AG10803 (cell line): ENCODE measurements at places on chromosomes 6 and 20.
A peak's percentile ranks its signal among the peaks of the same experiment; 100 is the strongest.

DNA sequence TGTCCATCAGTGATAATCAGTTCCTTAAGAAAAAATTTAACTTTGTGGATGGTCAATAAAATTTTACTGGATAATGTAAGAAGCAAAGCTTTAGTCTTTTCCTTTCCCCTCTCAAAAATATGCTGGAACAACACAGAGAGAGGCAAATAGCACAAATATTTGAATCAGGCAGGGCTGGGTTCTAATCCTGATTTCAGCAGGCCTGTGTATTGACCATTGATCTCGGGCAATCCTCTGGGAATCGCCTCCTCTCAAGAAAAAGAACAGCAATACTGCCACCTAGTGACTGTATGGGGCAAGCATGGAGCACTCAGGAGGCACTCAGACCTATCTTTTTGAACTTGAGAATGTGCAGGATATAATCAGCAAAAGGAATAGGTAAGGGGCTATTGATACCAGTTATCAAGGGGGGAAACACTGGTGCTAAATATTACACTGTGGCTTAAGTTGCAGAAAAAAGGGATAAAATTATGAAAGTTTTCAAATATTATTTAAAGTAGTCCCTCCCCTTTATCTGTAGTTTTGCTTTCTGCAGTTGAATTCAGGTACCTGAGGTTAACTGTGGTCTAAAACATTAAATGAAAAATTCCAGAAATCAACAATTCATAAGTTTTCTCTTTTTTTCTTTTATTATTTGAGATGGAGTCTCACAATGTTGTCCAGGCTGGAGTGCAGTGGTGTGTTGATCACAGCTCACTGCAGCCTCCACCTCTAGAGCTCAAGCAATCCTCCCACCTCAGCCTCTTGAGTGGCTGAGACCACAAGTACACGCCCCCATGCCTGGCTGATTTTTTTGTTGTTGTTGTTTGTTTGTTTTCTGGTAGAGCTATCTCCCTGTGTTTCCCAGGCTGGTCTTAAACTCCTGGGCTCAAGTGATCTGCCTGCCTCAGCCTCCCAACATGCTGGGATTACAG lies 91.8 kb upstream of the NHSL1 start:
- peak; percentile 75 for DNase-seq

DNA sequence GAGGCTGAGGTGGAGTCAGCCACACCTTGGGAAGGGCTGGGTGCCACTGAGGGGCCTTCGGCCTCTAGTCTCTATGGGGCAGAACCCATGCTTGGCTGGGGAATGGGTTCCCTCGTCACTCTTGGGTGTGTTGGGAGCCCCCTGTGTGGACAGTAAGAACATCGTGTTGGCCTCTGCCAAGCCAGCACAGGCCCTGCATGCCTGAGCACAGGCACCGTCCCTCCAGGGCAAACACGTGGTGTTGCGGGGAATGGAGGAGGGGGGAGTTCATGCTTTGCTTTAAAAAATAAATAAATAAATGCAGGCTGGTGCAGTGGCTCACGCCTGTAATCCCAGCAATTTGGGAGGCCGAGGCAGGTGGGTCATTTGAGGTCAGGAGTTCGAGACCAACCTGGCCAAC lies 63.0 kb downstream of the EZR start:
- DNase-seq, result no peak

DNA sequence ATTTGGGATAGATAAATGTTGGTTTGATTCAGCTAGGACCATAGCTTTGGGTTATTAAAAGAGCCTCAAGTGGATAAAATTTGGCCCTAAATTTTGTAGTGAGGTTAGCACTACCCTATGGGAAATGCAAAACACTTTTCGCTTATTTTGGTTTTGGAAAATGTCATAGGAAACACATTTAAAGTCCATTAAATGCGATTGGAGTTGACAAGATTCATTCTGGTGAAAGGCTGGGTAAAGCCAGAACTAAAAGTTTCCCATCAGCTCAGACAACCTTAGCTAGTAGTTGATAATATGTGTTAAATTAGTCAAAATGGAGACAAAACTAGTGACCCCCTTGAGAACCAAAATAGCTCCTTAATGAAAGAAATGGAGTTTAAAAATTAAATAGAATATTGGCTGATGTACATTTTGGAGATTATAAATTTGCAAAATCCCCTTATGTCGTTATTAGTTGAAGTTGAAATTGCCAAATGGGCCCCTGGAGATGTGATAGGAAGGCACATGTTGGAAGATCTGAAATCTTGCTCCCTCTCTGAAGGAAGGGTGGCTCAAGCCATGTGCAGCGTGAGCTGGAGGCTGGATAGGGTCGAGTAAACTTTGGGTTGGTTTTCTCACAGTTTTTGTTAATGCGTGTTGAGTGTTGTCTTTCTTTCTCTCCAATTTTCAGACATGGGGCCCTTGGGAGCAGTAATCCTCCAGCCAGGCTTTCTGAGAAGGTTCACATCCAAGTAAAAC lies 72.8 kb downstream of the CD83 start:
- DNase-seq, result no peak

DNA sequence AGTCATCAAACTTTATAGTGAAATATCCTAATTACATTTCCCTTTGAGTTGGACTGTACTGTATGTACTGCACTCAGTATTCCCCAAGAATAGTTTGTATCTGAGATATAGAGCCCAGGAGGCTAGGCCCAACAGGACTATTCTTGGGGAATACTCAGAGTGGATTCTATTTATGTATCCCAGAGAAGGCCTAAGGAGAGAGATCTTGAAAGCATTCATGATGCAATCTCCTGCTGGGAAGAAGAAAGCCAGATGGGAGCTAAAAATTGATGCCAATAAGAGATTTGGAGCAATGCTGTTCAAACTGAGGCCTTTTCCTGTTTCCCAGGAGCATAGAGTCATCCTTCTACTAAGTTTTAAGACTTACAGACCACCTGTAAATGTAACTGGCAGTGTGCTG lies 452.1 kb upstream of the PLCB4 start:
- DNase-seq, result peak; percentile 84

- DNase-seq, result no peak
Observed at GRCh38 chr6:148082696-148083095, 259.9 kb upstream of the SASH1 start.

GRCh38 chr20:34355427-34355826 lies 7.6 kb upstream of the ITCH start:
- no peak for DNase-seq

- peak; percentile 96 for DNase-seq
Observed at GRCh38 chr6:24666641-24667377, at the start of the genes ACOT13 and TDP2. Gene ACOT13 (plus strand): TSS chr6:24667077. CDS start chr6:24667264, 187 bp downstream. Gene TDP2 (minus strand): TSS chr6:24666899. CDS start chr6:24666862, 37 bp downstream.

- DNase-seq, result no peak
Observed at GRCh38 chr6:44249082-44249748, 2.3 kb downstream of the HSP90AB1 start.

DNA sequence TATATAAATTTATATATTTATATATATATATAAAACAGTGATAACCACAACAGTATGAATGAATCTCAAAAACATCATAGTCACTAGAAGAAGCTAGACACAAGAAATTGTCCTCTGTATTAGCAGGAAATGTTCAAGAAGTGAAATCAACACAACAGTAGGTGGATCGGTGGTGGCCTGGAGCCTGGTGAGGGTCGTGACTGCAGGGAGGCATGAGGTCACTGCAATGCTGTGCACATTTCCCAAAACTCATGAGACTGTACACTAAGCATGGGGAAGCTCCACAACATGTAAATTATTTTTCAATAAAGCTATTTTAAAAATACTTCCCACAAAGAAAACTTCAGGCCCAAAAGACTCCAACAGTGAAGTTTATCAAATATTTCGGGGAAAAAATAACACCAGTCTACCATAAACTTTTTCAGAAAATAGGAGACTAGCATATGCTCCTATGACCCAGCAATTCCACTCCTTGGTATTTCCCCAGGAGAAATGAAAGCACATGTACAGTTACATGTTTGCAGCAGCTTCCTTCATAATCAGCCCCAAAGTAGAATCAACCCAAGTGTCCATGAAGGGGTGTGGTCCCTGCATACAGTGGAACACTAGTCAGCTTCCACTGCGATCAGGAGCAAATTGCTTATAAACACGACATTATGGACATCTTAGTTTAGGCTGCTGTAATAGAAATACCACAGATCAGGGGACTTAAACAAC lies 144.2 kb downstream of the TBXT start:
- no peak for DNase-seq
